ENCODE measurements at places on chromosomes 13 and 19.

- no peak for DNase-seq
Observed at GRCh38 chr13:74929436-74929835, 552.5 kb downstream of the TBC1D4 start.

DNA sequence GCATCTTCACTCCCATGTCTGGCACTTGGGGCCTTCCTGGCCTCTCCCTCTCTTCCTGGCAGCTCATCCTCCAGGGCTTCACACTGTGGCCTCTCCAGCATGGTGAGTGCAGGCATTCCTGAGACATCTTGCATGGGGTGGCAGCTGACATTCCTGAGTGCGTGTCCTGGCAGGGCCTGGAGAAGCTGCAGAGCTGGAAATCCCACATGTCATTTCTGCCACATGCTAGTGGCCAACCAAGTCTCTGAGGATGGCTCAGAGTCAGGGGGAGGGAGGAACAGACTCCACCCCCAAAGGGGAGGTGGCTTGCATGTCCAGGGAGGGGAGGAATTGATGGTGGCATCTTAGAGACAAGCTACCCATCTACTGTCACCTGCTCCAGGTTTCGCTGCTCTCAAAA lies 41.6 kb upstream of the AMER2 start:
- no peak for DNase-seq

- no peak for DNase-seq
Observed at GRCh38 chr19:5914946-5915781, 1.1 kb downstream of the CAPS start.

- no peak for DNase-seq
Observed at GRCh38 chr13:103568314-103568713, 502.1 kb upstream of the SLC10A2 start.

GRCh38 chr19:33497131-33497777 lies 24.3 kb downstream of the PEPD start:
- DNase-seq, result no peak

- no peak for DNase-seq
Observed at GRCh38 chr13:73954808-73955207, 179.4 kb downstream of the KLF12 start.

- DNase-seq, result no peak
Observed at GRCh38 chr13:31909864-31910551, 121.6 kb upstream of the FRY start.

- no peak for DNase-seq
Observed at GRCh38 chr13:44355621-44356020, 18.0 kb upstream of the SERP2 start.

GRCh38 chr19:12450844-12451243 lies 10.0 kb upstream of the ZNF443 start:
- no peak for DNase-seq

- DNase-seq, result no peak
Observed at GRCh38 chr13:23644527-23645138, 74.4 kb downstream of the TNFRSF19 start.

DNA sequence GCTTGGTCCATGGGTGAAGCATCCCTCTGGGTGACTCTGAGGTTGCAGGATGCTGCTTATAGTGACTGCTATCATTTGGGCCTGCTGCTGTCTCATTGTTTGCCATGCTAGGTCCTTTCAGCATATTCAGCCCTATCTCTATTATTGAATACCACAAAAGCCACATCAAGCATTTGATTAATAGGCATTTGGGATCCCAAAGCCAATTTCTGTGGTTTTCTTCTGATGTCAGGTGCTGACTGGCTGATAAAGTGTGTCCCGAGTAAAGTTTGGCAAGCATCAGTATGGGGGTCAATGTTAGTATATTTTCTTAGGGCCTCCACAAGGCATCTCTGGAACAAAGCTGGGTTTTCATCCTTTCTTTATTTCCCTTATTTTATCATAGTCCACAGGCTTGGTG lies 204.6 kb downstream of the NBEA start:
- DNase-seq, result no peak

GRCh38 chr19:40411125-40411842 lies 1.9 kb downstream of the PRX start:
- DNase-seq, result no peak

Measured in 8988T (cell line).